ENCODE measurements at places on chromosomes 12 and 14.

DNA sequence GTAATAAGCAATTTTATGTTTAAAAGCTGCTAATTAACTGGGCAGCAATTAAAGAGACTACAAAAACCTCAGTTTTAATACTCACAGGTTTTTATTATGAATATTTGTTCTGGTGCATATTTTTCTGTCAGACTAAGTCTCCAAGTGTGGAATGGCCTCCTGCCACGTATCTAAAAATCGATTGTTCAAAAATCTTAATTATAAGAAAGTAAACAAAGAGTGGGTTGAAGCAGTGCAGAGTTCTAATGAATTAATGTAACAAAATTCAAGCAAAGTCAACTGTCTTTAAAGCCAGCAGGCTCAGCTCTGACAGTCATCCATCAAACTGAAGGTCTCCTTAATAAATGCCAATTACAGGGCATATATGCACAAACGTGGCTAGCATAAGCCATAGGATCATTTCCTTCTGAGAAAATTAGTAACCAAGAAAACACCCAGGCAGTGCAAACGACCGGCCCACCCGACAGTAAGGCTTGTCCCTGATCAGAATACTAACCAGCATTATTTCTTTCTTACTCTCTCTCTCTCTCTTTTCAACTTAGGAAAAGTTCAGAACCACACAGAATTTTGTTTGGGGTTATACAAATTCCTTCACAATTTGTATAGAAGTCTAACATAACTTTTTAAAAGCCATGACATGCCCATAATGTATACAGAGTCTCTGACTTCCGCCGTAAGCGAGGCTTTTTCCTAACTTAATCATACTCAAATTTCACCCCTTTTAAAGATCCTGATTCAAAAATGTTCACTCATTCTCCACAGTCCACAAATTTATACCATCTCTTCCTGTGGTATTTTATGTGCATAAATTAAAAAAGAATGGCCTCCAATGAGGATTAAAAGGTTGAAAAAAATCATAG, 83.8 kb downstream of the SLC25A21 start:
- no peak for DNase-seq

DNA sequence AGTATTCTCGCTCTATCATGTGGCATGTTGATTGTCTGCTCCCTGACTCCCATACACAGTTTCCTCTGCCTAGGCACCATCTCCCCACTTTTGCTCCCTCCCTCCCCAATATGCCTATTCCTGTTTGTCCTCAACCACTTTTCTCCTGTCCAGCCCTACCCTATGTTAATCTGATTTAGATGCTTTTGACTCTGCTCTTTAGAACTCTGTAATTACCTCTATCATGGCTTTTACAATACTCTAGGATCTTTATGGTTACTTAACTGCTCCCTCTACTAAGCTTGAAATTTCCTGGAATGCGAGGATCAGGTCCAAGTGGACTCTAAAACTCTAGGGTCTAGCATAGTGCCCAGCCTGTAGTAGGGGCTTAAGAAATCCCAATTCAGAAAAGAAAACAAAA, 68.6 kb downstream of the TGFB3 start:
- no peak for DNase-seq

GRCh38 chr14:96631030-96631429, 128.8 kb downstream of the PAPOLA start:
- no peak for DNase-seq

GRCh38 chr12:69129017-69129416, 110.4 kb upstream of the CPSF6 start:
- no peak for DNase-seq

DNA sequence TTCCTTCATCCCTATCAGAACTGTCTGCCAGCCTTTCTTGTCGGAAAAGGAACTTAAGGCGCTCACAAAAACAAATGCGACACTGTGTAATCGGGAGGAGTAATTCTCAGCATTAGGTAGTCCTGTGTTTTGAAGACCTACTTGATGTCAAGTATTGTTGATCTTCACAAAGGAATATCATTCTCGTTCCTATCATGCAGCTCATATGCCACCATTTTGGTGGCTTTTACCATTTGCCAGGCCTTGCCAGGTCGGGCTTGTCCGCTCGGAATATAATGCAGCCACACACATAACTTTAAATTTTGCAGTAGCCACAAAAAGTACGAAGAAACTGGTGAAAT, 903 bp upstream of the PPP4R3A start:
- DNase-seq = no peak

GRCh38 chr14:61140271-61140670, 140.9 kb downstream of the TMEM30B start:
- DNase-seq = no peak

- DNase-seq = no peak
Measured at GRCh38 chr12:91563011-91563765, 380.6 kb upstream of the DCN start.

DNA sequence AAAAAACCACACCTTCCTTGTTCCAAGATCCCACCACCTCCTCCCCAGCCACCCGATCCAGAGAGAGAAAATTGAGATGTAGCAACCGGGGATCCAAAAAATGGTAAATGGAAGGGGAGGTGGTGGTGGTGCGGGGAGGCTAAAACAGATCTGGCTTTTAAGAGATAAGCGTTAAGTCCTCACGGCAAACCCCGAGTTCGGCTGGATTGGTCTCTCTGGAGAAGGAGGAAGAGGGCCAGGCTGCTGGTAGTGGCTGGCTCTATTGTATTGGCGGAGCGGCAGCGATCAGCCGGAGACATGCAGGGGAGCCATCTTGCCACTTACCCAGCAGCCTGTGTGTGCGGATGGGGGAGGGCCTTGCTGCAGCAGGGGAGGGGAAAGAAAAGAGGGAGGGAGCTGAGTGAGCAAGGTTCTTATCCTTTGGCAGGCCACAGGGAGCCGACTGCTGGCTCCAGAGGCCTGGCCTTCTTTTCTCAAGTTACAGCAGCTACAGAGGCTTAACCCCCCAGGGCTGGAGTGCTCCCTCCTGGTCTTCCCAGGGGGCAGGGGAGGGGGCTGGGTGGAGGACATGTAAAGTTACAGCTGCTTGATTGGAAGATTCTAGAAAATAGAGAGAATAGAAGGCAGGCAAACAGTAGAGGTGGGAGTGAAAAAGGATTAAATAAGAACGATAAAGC, 14.1 kb upstream of the CDH24 start:
- DNase-seq = peak; percentile 81

DNA sequence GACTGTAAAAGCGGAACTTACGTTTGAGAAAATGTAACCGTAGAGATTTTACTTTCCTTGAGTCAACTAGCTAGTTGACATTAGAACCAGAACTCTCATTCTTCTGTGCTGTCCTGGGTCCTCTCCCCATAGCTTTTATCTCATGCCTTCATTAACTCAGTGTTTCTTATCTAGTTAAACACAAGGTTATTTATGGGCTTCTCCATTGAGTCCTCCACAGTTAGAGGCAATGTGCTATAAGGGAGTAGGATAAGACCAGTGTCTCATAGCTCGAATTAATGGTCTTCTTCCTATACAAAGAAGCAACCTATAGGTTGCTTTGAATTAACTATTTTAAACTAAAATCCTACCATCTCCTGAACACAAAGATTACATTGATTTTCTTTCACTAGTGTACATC, 129.8 kb downstream of the ACSS3 start:
- no peak for DNase-seq

- no peak for DNase-seq
Measured at GRCh38 chr12:65830305-65830704, 6.0 kb downstream of the HMGA2 start.

DNA sequence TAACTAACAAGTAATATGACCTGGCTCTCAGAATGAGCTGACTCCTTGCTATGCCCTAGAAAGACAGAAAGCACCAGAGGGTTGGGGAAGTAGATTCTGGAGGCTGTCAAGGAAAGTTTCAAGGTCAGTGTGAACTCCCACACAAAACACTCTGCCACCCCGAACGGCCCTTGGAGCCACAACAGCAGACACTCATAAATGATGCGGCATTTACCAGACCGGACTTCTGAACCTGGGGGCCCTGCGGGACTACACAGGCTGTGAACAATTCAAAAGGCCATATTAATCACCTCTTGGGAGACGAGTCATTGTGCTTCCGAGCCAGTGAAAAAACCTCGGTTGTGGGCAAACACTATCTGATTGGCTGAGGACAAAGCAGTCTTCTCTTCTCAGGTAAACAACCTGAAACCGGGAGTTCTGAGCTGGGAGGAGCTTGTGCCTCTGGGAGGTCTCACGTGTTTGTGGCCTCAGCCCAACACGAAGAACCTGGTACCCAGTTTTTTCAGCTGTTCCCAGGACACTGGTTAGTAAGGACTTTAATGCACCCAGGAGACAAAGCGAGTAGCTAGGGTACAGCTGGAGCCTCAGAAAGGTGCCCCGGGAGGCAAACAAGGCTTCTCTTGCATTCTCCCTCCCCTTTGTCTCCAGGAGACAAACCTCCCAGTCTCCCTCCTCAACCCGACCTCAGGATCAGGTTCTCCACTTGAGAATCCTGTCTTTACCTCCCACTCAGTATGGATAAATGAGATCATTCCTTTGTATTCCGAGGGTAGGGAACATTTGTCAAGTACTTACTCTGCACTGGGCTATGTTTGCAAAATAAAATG, 35.3 kb downstream of the VWF start:
- DNase-seq = no peak

DNA sequence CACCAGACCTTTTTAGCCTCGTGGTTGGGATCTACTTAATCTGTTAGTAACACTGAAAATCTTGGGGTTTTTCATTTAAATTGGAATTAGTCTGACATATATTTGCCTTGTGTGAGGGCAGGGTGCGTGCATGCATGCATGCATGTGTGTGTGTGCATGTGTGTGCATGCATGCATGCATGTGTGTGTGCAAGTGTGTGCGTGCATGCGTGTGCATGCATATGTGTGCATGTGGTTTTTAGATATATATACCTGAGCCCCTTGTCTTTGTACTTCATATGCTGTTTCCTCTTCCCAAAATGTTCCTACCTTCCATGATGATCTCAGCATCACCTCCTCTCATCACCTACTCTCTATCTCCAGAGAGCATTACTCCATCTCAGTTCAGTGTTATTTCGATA, 66.3 kb upstream of the BCL11B start:
- DNase-seq = no peak

DNA sequence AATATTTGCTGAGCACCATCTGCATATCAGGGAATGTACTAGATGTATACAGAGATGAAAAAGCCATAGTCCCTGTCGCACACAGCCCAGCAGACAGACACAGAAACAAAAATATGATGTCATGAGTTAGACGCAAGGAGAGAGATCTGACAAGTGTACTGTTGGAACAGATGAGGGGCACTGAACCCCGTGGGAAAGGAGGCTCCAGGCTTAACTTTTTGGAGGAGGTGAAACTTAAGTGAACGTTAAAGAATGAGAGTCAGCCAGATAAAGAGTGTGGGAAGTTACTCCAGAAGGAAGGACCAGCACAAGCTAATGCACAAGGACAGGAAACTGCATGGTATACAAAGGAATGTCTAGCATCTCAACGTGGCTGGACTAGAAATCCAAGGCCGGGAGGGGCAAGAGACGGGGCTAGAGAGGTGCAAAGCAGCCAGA, 2.5 kb upstream of the ACTN1 start:
- DNase-seq = no peak

DNA sequence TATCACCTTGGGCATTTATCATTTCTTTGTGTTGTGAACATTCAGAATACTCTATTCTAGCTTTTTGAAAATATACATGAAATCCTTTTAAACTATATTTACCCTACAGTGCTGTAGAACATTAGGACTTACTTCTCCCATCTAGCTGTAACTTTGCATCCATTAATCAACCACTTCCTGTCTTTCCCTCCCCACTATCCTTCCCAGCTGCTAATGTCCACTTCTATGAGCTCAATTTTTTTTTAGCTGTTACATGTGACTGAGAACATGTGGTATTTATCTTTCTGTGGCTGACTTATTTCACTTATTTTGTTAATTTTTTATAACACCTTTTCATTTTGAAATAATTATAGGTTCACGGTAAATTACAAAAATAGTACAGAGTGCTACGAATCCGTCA, 136.0 kb downstream of the LMNTD1 start:
- DNase-seq = no peak

DNA sequence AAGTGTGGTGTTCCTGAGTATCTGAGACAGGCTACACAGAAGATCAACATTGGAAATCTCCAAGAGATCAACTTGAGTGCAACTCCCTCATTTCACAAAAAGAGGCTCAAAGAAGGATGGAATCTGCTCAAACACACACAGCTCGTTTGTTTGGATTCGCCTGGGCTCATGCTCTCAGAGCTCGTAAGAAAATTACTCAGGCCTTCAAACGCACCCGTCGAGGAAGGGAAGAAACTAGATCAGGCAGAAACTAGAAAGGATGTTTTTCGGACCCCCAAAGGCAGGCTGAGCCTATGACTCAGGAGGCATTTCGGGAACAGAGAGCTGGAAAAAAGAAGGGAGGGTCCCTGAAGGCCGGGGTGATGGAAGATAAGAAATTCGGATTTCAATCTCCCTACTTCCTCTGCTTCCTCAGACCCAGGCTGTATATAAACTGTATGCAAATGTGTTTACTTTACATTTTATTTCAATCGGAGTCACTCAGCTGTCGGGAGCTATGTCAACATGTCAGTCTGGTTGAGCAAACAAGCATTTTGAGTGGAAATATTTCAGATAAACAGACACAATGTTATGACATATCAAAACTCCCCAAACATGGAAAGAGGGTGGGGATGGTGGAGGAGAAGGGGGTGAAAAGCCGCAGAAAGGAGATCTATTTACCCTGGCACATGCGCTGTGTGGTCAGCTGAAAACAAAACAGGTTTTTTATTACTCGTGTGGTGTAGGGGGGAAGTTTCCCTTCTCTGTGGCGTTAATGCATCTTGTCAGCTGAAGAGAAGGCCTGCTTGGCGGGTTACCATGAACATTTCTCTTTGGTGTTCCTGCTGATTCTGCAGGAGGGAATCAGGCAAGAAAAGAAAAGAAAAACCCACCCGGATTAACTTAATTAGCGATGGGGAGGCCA, 129.1 kb upstream of the TBX3 start:
- no peak for DNase-seq

DNA sequence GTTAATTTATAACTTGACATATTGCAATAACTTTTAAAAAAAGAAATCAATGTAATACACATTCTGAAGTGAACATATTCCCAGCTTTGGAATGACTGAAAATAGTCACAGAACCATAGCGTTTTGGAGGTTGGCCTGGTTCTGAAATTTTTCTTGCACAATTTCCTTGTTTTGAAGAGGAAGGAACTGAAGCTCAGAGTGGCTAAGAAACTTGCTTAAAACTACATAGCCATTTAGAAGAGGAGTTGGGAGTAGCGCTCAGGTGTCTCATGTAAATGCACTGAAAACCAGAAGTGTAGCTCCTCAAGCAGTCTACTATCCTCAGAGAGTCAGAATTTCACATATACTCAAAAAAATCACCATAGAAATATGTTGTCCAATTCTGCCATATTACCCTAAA, 41.2 kb downstream of the SLC38A1 start:
- no peak for DNase-seq

- no peak for DNase-seq
Measured at GRCh38 chr12:93174048-93174447, 203.7 kb upstream of the NUDT4 start.

- DNase-seq = no peak
Measured at GRCh38 chr14:83780321-83780720, 1749.6 kb upstream of the FLRT2 start.

- no peak for DNase-seq
Measured at GRCh38 chr12:63821781-63822251, 22.7 kb upstream of the SRGAP1 start.

All from endothelial cell (in vitro differentiated cells).